ENCODE measurements at places on chromosomes 13 and 19.

- DNase-seq: no peak
Observed at GRCh38 chr13:33278913-33279312, 6.6 kb downstream of the STARD13 start.

DNA sequence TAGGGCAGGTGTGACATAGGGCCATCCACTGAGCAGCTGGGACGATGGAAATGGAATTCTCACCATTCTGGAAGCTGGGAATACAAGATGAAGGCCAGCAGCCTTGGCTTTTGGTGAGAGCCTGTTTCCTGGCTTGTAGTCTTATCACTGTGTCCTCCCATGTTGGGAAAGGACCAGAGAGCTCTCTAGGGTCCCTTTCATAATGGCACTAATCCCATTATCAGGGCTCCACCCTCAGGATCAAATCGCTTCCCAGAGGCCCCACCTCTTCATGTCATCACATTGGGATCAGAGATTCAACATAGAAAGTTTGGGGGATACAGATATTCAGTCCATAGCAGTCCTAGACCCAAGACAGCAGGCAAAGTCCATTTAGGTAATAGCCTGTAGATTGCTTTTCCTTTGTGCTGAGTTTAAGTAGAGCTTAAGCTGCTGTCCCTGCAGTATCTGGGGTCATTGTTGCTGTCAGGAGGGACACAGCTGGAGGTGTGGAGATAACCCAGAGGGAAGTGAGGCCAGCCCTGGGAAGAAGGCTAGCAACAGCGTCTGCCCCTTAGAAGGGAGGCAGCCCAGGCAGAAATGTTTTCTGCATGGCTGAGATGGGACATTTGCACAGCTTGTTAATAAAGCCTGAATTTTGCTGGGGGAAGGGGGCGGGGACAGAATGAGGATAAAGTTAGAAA lies 136.5 kb upstream of the GPR12 start:
- DNase-seq: no peak

DNA sequence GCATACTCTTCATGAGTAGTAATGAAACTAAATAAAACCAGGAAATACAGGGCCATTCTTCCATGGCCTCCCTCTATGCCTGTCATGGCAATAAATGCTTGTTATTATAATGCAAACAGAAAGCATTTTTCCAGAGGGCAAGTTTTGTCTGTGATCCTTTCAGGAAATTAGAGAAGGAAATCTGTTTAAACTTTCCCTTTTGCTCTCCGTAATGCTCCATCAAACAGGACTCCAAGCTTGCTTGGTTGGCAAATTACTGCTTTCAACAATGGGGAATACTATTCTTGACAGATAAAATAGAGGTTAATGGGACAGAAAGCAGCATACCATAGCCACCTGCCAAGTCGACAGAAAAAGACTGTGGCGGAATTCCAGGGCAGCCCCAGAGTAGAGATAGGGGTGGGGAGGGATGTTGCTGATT lies 252.5 kb downstream of the LHFPL6 start:
- DNase-seq: no peak

- no peak for DNase-seq
Observed at GRCh38 chr13:60790620-60791019, 393.6 kb downstream of the TDRD3 start.

DNA sequence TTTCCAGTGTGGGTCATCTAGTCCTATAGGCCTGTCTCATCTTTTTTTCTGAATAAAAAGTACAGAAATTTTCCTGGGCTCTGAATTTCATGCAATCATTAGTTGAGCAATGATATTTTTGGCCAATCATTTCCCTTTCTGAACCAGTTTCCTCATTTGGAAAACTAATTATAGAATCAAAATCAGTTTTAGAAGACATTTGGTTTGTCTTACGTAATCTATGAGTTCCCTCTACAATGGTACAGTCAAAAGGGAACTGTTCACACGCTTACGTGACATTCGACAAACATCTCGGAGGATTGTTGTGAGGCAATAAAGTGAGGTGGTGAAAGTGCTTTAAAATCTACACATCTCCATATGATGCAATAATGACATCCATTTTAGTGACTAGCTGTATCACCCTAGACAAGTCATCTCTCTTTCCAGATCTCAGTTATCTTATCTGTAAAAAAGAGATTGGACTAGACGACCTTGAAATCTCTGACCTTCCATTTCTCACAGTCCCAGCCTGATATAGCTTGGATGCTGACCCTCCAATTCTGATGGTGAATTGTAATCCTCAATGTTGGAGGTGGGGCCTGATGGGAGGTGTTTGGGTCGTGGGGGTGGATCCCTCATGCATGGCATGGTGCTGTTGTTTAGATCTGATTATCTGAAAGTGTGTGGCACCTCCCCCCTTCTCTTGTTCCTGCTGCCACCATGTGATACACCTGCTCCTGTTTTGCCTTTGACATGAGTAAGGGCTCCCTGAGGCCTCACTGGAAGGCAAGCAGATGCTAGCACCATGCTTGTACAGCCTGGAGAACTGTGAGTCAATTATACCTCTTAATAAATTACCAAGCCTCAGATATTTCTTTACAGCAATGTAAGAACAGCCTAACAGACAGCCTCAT lies 26.7 kb downstream of the FLT1 start:
- no peak for DNase-seq

- no peak for DNase-seq
Observed at GRCh38 chr19:35349614-35350521, 2.2 kb downstream of the FFAR1 start.

DNA sequence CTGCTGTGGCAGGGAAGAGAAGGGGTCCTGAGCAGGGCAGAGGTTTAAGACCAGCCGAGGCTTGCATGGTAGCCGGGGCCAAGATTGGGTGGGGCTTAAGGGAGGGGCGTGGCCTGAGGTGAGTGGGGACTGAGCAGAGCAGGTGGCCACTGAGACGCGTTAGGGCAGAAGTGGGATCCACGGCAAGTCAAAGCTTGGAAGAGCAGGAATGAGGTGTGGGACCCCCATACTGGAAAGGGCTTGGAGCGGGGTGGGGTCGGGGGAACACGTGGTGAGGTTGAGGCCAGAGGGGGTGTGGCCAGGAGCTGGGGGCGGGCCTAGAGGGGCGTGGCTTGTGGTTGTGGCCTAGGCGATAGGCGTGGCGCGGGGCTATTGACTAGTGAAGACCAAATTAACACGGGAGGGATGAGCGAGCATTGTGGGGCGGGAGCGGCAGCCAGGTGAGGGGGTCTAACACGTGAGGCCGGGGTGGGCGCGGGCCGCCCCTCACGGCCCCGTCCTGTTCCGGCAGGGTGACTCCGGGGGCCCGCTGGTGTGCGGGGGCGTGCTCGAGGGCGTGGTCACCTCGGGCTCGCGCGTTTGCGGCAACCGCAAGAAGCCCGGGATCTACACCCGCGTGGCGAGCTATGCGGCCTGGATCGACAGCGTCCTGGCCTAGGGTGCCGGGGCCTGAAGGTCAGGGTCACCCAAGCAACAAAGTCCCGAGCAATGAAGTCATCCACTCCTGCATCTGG lies 3.3 kb downstream of the CFD start:
- DNase-seq: peak; percentile 44

DNA sequence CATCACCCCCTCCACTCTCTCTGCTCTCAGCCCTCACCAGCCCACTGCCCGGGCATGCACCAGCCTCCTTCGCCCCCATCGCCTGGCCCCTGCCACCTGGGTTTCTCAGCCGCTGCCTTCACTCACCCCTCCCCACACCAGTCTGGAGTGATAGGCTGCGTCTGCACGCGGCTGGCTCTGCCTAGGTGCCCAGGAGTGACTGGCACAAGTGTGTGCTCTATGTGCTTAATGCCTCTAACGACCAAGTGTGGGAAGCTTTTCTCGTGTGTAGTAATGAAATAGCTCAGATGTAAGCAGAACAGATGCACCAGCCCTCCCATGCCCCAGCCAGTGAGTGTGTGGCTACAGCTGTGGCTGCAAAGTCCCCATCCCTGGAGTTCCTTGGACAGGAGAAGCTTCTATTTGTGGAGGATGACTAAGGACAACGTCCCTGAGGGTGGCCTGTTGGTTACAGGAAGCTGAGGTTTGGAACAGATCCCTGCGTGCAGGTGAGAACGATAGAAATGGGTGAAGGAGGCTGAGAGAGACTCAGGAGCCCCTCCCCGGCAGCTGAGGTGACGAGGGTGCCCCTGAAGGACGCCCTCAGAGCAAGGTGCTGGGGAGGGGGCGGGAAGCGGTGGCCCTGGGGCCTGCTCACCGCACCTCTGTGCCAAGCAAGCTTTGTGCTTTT lies 35.6 kb downstream of the ATP11A start:
- no peak for DNase-seq

DNA sequence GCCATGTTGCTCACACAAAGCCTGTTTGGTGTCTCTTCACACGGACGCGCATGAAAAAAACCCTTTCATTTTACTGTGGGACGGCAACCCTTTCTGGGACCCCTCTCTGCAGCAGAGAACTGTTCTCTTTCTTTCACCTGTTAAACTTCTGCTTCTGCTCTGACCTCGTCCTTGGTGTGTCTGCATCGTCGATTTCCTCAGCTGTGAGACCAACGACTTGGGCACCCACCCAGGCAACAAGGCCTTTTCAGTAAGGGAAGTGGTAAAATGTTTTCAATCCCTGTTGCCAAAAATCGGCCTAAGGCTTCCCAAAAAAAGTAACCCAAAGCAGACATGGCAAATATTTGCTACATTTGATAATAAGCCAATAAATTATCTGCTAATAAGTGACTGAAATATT lies 515.3 kb downstream of the IRS2 start:
- no peak for DNase-seq

DNA sequence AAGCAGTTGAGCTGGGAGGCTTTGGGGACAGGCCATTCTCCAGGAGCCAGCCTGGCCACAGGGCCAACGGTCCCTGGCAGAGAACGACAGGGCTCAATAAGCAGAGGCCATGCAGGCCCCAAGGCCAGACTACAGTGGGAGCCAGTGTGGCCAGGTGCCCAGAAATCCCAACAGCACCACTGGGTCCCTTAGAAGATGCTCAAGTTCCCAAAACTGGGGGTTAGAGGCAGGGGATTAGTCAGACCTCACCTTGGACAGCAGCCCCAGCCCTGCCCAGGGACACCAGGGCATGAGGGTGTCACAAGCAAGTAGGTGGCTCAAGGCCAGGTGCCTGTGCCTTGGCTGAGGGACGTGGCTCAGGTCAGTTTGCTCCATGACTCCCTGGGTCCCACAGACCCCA lies 12.8 kb downstream of the SCGB2B2 start:
- DNase-seq: no peak

DNA sequence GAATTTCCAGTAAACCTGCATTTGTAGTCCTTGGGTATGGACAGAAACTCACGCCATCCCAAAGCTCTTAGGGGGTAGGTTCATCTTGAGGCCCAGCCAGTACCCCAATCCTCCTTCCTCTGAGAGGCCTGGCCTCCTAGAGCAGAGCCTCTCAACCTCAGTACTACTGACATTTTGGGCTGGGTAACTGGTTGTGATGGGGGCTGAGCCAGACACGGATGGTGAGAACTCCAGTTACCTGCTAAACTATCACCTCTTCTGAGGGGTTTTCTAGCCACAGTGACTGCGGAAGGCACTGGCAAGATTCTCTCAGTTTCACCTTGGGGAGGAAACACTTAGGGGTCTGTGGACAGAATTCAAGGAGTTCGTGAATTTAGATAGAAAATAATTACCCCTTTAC lies 156.2 kb downstream of the CACNA1A start:
- DNase-seq: no peak

DNA sequence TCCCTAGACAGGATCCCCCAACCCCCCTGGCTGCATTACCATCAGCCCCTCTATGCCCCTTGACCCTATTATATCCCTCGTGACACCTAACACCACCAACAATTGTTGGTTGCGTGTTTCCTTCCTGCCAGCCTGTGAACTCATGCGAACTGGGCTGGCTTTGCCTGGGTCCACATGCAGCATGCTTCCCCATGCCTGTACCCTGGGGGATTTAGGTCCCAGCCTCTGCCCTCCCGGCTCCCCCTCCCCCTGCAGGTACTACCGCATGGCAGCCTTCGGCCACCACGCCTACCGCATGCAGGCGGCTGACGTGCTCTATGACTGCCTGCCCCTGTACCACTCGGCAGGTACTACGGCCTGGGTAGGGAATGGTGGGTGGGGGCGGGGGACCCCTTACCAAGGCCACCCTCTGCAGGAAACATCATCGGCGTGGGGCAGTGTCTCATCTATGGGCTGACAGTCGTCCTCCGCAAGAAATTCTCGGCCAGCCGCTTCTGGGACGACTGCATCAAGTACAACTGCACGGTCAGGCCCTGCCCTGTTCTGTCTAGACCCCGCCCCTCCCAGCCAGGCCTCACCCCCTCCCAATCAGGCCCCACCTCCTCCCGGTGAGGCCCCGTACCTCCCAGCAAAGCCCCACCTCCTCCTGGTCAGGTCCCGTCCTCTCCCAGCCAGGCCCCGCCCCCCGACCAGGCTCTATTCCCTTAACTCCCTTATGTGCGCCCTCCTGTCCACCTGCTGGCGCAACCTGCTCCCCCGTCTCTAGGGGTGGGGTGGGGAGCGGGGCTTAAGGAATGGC lies 18.5 kb downstream of the SLC27A1 start:
- DNase-seq: no peak

DNA sequence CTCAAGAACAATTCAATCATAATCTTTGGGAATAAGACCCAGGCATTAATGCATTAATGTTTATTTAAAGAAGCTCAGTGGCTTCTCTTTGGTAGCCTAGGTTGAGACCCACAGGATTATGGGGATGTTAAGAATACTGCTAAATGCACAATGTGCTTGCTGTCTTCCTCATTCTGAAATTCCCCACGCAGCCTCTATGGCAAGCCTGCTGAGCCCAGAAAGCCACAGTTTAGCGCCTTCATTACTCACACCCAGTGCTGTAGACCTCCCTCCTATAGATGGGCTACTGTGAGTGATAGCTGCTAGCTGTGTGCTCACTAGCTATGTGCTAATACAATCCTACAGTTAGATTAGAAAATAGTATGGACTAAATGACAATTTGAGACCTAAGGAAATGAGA lies 90.6 kb downstream of the TNFSF13B start:
- DNase-seq: no peak

DNA sequence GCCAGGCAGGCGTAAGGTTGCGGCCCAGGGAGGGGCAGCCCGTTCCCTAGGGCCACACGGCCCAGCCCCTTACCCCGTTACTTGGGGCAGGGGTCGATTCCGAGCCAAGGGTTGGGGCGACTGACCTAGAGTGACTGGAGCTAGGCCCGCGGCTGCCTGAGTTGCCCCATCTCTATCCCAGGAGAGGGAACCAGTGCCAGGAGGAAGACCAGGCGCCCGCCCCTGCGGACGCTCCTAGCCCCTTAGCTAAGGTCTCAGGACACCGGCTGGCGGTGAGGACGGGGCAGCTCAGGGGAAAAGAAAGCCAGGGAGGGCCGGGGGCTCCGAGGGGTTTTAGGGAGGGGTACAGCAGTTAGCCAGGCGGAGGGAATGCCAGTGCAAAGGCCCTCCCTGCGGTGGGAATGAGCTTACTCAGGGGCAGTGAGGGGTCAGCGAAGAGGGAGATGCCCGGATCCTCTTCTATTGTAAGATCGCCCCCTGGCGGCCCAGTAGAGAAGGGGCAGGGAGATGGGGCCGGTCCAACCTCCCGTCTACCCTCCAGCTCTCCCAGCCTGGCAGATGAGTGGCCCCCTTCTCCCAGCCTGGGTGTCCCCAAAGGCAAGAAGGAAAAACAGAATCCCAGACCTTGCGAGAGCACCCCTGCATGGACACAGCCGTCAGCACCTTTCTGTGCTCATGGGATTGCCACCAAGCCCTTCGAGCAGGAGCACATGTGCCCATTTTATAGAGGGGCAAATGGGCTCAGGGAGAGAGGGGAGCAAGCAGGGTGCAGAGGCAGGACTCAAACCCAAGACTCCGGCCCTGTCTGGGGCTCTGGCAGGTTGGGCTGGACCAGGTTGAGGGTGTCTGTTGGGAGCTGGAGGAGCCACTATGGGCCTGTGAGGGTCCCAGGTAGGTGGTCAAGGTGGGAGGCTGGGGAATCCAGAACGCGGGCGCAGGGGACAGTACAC lies 16.3 kb downstream of the CILP2 start:
- peak; percentile 37 for DNase-seq
